ENCODE measurements at places on chromosomes 2 and 18. TPM values are rescaled to one million over a fixed set of nuclear protein-coding genes. Genes with fewer than 3 reads are reported as not detected.

RASGRP3 gene
- 0.07 TPM for total RNA-seq

- no peaks in the 10 kb centered on the region for H3K4me1 ChIP-seq
- H3K27ac ChIP-seq, result no peak overlapping the region
- no peaks in the 10 kb centered on the region for H3K36me3 ChIP-seq
- no peak overlapping the region for H3K4me3 ChIP-seq
- no peaks in the 10 kb centered on the region for H3K27me3 ChIP-seq
These were observed 347.5 kb upstream of the SALL3 start for GRCh38 chr18:78632111-78632541.

DNA sequence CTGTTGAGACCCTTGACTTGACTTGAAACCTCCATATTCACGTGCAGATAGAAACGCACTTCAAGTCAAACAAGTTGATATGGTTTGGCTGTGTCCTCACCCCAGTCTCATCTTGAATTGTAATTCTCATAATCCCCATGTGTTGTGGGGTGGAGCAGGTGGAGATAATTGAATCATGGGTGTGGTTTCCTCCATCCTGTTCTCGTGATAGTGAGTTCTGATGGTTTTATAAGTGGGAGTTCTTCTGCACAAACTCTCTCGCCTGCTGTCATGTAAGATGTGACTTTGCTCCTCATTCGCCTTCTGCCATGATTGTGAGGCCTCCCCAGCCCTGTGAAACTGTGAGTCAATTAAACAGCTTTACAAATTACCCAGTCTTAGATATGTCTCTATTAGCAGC is 21.4 kb downstream of the SLC3A1 start:
- H3K27ac ChIP-seq, result no peak overlapping the region
- no peaks in the 10 kb centered on the region for H3K27me3 ChIP-seq
- H3K4me1 ChIP-seq, result peaks cover 4% of the 10 kb centered on the region
- H3K4me3 ChIP-seq, result no peak overlapping the region
- no peak for DNase-seq
- H3K36me3 ChIP-seq, result no peaks in the 10 kb centered on the region

GRCh38 chr2:151619337-151619989 is 114.8 kb downstream of the NEB start:
- H3K27me3 ChIP-seq, result no peaks in the 10 kb centered on the region
- H3K27ac ChIP-seq, result no peak overlapping the region
- no peak overlapping the region for H3K4me3 ChIP-seq

GRCh38 chr2:61670591-61671501 is 132.7 kb upstream of the XPO1 start:
- H3K27ac ChIP-seq, result no peak overlapping the region
- no peak for DNase-seq
- peaks cover 2% of the 10 kb centered on the region for H3K36me3 ChIP-seq

DNA sequence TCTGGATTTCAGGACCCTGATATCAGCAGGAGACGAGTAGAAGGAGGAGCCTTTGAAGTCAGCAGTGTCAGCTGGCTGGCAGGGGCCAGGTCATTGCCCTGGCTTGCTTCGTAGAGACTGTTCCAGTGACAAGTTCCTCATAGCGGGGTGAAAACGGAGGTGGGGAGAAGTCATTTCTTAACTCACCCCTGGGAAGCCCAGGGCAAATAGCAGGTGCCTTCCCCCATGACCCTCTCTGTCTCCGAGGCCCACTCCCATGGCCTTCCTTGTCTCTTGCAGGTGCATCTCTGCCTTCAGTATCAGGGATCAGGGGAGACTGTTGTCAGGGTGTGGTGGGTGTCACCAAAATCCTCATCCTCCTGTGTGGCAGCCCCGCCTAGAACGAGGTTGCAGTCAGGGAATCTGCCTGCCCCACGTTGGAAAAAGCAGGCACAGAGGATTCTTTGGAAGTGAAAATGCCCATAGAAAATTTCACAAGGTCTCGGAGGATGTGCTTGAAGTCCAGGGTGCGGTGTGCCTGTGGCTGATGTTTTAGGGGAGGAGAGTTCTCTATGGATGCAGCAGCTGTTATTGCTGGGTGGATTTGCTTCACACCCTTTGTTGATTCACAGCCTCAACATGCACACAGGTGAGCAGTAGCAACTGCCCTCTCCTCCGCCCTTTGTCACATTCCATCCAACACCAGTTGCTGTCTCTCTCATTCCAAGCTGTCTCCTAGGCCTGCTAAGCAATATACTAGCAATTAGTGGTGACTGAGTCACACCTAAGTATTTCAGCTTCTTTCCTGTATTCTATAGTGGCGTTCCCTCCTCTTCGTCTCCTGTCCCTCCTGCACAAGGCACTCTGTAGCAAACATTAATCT is 142.6 kb upstream of the FHL2 start:
- H3K27me3 ChIP-seq, result no peaks in the 10 kb centered on the region
- DNase-seq, result no peak
- H3K27ac ChIP-seq, result no peak overlapping the region
- no peak overlapping the region for H3K4me3 ChIP-seq
- no peaks in the 10 kb centered on the region for H3K4me1 ChIP-seq
- no peaks in the 10 kb centered on the region for H3K36me3 ChIP-seq

DNA sequence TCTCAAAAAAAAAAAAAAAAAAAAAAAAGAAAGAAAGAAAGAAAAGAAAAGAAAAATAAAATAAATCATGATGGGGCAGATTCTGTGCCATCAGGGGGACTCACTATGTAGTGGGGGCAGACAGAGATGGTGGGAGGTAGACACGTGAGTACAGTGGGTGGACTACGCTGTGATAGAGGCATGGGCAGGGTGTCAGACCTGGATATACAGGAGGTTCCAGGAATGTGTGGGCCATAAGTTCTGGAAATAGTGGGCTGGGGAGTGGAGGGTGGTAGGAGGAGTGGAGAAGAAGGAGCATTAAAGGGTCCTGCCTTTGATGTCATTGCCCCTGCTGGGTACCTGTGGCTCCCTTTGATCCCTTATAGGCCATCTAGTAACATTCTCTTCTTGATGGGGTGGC is 8.8 kb upstream of the WNT6 start:
- H3K27ac ChIP-seq, result no peak overlapping the region
- H3K4me3 ChIP-seq, result no peak overlapping the region
- no peaks in the 10 kb centered on the region for H3K4me1 ChIP-seq
- DNase-seq, result no peak

DNA sequence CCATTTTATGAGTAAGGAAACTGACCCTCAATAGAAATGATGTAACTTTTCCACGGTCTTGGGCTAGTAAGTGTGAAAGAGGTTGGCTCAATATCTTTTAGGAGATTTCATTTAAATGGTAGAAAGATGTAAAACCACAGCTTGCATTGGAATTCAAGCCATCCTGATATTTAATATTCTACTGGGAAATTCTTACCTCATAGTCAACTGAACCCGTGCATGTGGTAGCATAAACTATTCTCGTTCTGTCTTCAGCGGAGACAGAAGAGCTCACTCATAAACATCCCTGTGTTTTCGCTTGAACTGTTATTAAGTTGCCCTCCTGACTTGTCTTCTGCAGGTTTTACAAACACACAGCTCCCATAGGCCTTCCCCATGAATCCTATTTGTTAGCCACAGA is 8.5 kb upstream of the SPATS2L start:
- H3K27me3 ChIP-seq, result peaks cover 2% of the 10 kb centered on the region
- no peak overlapping the region for H3K27ac ChIP-seq
- no peaks in the 10 kb centered on the region for H3K36me3 ChIP-seq
- no peak for DNase-seq
- H3K4me3 ChIP-seq, result no peak overlapping the region
- H3K4me1 ChIP-seq, result peaks cover 9% of the 10 kb centered on the region
